ENCODE measurements at places on chromosomes 4 and X. TPM values are rescaled to one million over a fixed set of nuclear protein-coding genes. Genes with fewer than 3 reads are reported as not detected.

The RAB33B gene
- total RNA-seq: 6.5 TPM

The FDCSP gene
- total RNA-seq: not detected

The SSX4 gene
- not detected for total RNA-seq

The PRSS12 gene
- total RNA-seq: 1.1 TPM

The CYBB gene
- total RNA-seq: not detected

The HAUS3 gene
- total RNA-seq: 26.9 TPM

The CCNQ gene
- 25.3 TPM for total RNA-seq

The EDA2R gene
- total RNA-seq: 3.6 TPM

Data from neural crest cell (in vitro differentiated cells).